GM04504 (cell line): ENCODE measurements at places on chromosomes 6 and 20.

GRCh38 chr6:83038246-83038645 is 27.4 kb downstream of the UBE3D start:
- no peak for DNase-seq

- DNase-seq, result no peak
These were observed 2.2 kb upstream of the RWDD1 start for GRCh38 chr6:116568821-116569755.

DNA sequence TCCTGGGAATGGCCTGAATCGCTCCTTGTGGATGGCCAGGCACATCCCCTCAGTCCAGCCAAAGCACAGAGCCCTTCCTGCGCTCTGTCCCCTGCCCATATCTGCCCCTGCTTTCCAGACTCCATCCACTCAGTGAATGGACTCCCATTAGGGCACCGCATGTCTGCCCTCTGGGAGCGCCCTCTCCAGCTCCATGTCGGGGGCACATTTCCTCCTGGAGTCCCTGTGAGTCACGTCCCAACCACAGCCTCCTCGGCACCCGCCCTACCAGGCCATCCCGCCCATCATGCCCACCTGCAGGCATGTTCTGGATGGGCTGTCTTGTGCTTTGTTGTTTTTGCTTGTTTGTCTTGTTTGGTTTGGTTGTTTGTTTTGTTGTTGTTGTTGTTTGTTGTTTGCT is 96.8 kb downstream of the PSMB1 start:
- DNase-seq, result no peak

- no peak for DNase-seq
These were observed 340.2 kb downstream of the HACE1 start for GRCh38 chr6:104519566-104519965.
